ENCODE measurements at places on chromosomes 7 and 10. TPM values are rescaled to one million over a fixed set of nuclear protein-coding genes. Genes with fewer than 3 reads are reported as not detected.

SLC16A12 gene
- not detected for total RNA-seq

FAM20C gene
- 52.6 TPM for total RNA-seq

RSPH10B2 gene
- total RNA-seq = 0.20 TPM

PRKG1 gene
- total RNA-seq = 5.9 TPM

CCL24 gene
- total RNA-seq = not detected

DRGX gene
- 0.10 TPM for total RNA-seq

GNAI1 gene
- 8.8 TPM for total RNA-seq

GSTO2 gene
- 1.8 TPM for total RNA-seq

MUC3A gene
- total RNA-seq = not detected

HDAC9 gene
- total RNA-seq = 0.03 TPM

WNT8B gene
- total RNA-seq = not detected

RAMP3 gene
- total RNA-seq = not detected

LGI1 gene
- not detected for total RNA-seq

AGBL3 gene
- total RNA-seq = 0.40 TPM

GRCh38 chr7:138891446-138891810 is 89.8 kb downstream of the KIAA1549 start:
- DNase-seq = no peak

- no peak for DNase-seq
Measured at GRCh38 chr10:52956861-52957260, 184.3 kb upstream of the MBL2 start.

DNA sequence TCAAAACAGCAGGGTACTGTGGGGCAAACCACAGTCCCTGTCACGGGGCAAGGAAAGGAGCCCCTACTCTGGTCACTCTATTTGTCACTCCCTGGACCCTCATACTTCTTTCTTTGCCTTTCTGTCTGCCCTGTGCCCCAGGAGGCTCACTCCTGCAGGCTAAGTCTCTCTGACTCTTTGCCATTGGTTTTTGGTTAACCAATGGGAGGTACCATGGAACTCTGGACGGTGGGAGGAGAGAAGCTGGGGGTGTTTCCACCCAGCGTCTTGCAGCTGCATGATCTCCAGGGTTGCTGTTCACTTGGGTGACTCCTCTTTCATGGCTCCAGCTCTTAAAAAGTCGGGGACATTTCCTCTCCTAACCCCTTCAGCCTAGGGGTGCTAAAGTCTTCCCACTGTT is 15.4 kb upstream of the EIF5AL1 start:
- no peak for DNase-seq

GRCh38 chr10:96325719-96326373 is 21.6 kb downstream of the DNTT start:
- no peak for DNase-seq

- DNase-seq = no peak
Measured at GRCh38 chr10:1036341-1036791, 10.7 kb upstream of the IDI2 start.

DNA sequence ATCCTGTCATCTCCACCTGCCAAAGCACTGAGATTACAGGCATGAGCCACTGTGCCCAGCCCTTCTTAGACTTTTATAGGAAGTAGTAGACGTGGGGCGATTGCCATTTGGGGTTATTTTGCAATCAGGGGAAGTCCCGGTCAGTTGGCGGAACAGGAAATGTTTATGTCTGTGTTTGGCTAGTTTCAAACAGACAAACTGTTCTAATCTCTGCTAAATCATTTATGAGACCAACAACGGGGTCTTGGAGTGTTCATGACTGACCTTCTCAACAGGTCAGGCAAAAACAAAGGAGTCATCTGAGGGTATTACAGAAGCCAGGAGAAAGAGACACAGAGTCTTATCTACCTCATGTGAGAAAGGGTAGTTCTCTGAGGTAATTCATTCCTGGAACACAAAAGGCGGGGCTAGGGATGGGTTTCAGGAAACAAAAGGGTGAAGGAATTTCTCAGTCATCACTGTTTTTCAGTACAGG is 6.6 kb upstream of the TPK1 start:
- DNase-seq = no peak

DNA sequence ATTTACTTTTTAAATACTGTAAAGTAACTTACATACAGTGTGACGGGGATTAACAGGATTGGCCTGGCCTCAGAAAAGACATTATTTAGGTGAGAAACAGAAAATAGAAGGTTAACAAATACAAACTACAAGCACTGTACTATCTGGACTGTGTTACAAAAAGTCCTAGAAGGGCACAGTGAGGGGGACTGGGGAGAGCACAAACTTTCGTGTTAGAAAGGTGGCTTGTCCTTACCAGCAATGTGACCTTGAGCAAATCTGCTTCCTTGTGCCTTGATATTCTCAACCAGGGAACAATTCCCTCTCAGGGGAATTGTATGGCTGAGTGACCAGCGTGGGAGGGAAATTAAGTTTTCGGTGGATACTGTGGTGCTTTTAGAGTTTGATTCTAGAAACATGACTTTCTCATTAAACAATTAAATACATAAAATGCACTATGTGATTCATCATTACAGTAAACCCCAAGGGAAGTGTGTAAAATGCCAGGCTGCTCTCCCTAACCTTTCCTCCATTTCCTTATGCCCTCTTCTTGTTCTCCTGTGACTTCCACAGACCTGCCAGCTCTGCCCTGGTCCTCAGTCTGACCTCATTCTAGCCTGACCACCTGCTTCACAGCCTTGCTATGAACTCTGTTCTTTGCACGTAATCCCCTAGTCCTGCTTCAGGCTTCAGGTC is 57.7 kb downstream of the OSBPL3 start:
- peak; percentile 56 for DNase-seq

DNA sequence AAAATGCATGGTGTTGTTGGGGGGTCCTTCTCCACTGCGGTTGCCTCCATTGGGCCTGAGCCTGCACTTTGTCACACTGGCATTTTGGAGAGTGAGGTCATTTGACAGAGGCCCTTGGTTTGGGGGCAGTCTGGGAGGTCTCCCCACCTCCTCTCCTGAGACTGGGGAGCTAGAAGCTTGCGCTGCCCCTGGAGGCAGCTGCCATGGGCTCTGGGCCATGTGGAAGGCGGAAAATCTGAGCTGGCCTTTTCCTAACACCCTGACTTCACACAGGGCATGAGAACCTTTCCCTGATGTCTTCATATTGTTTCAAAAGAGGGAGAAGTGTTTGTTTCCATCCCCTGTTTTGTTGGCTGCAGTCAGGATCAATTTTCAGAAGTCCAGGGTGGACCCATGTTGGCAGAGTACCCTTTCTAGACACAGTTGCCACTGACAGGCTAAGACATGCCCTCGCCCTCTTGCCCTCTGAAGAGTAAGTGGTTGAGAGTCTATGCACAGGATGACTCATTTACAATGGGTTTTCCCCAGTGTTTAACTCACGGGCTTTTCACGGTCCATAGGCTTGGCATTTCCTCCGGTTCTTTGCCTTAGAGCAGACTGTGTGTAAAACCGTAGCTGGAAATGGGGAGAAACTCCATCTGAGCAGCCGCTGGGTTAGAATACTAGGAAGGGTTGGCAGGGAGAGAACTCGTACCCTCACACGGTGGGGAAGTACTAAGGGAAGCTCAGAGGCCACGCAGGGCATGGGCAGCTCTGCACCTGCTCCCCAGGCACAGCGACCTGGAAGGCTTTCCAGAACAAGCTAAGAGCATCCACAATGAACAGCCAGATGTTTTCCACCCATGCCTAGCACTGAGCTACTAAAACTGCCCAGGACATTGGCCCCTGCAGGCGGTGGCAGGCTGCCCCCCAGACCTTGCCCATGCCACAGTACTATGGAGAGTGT is 655.0 kb downstream of the SDK1 start:
- DNase-seq = peak; percentile 84

- DNase-seq = no peak
Measured at GRCh38 chr7:3951316-3952055, 650.4 kb downstream of the SDK1 start.

GRCh38 chr7:55644567-55644966 is 72.3 kb upstream of the VOPP1 start:
- DNase-seq = no peak

GRCh38 chr7:47873762-47874161 is 74.5 kb downstream of the PKD1L1 start:
- peak; percentile 10 for DNase-seq

DNA sequence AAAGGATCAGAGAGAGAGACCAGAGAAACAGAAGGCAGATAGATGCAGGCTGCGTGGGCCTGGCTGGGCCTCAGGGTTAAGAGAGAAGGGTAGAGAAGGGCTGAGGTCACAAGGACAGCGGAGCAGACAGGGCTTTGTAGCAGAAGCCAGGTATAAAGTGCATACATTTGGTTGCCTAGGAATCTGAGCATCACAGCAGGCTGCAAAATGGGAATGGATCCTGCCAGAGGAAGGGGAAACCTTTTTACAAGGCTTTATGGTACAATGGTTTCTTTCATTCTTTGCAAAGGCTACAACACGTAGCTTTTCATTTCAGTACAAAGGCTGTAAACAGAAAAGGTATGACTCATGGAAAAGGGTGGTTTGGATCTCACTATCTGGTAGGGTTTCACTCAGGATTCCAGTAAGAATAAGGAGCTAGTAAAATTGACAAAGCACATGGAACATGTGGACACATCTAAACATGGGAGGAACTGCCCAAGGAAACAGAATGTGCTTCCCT is 275.1 kb downstream of the DOCK4 start:
- DNase-seq = no peak

- no peak for DNase-seq
Measured at GRCh38 chr7:152860310-152860709, 100.8 kb downstream of the ACTR3B start.

DNA sequence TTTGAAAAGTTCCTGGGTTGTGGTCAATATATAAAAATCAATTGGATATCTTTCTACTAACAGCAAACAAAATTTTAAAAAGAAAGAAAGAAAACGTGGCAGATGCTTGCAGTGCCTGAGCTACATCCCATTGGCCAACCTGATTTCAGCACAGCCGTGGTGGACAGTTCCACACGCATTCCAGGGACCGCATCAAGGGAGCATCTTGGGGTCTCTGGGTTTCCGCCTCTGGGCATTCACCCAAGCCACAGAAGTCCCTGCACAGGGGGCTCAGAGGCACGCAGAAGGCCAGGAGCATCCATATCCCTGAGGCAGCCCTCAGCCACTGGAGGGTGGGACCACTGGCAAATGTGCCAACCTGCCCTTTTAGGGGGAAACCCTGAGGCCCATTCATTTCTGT is 254.5 kb upstream of the RNF32 start:
- DNase-seq = no peak

DNA sequence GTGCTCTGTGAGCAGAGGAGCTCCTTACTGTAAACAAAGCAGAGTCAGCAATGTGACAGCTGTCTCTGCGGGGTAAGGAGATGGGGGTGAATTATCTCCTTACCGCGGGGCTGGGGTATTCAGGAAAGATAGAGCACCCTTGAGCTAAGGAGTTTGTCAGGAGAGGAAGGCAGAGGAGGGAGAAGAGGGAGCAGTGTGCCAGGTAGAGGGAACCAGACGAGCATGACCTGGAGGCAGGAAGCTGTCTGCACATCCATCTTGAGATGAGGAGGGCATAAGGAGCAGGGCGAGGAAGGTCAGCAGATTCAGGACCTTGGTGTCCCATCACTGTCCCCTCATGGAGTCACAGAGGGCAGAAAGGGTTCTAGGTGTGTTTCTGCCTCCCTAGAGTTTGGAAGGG is 32.5 kb upstream of the GPR26 start:
- DNase-seq = no peak

- DNase-seq = no peak
Measured at GRCh38 chr10:112843623-112844022, 106.4 kb upstream of the TCF7L2 start.

DNA sequence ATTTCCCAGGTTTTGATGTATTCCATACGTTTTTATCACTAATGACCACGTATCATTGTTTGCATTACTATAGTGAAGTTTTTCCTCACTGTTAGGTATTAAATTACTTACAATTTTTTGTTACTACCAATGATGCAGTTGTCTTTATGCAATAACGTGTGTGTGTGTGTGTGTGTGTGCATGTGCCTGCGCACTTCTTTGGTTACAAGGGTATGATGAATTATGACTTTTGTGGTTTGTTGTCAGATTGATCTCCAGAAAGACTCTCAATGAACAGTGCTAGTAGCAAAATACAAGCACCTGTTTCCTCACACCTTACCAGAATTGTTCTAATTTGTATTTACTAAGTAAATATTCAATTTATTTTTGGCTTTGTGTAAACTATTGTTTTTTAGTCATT is 51.5 kb downstream of the MCMBP start:
- no peak for DNase-seq

- no peak for DNase-seq
Measured at GRCh38 chr7:16759840-16760239, 6.3 kb downstream of the TSPAN13 start.

GRCh38 chr10:74917481-74918077 is 91.2 kb downstream of the KAT6B start:
- no peak for DNase-seq

- no peak for DNase-seq
Measured at GRCh38 chr7:2855386-2855785, 11.3 kb upstream of the GNA12 start.

GRCh38 chr7:40008223-40008815 is 58.3 kb downstream of the CDK13 start:
- DNase-seq = peak; percentile 8

DNA sequence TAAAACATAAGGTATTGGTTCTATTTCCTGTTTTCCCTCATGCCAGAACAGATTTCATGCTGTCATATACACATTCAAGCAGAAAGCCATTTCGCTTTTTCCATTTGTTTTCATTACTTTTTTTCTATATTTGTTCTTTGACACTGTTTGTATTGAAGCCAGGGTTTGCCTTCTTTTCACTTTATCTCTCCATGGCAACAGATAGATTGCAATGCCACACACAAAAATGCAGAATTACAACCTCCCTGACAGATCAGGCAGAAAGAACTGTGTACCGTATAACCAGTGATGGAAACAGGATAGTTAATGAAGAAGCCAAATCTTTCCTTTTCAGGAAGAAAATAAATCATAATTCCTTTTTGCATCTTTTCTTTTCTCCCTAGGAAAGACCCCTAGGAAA is 103.0 kb upstream of the PCGF5 start:
- DNase-seq = no peak

GRCh38 chr7:711922-712380 is 14.5 kb upstream of the DNAAF5 start:
- no peak for DNase-seq

GRCh38 chr10:96758423-96758822 is 38.1 kb upstream of the PIK3AP1 start:
- no peak for DNase-seq

DNA sequence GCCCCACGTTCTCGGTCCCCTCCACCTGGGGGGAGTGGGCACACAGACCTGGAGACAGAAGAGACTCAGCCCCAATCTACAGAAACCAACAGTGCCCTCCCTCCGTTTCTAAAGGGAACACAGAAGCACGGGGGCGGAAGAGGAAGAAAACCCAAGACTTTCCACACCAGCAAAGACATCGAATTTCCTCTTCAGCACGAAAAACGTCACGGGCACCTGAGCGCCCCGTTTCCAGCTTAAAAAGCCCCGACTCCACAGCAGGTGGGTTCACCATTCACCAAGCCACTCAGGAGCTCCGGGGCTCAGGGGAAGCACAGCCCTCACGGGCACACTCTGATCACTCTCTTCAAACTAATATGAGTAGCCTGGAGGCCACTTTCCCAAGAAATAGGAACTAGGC is 19.6 kb downstream of the NUDT1 start:
- DNase-seq = no peak
